GM04503 (cell line): ENCODE measurements at places on chromosomes 5 and 9.

- no peak for DNase-seq
Observed at GRCh38 chr5:145341842-145342241, 493.3 kb downstream of the PRELID2 start.

DNA sequence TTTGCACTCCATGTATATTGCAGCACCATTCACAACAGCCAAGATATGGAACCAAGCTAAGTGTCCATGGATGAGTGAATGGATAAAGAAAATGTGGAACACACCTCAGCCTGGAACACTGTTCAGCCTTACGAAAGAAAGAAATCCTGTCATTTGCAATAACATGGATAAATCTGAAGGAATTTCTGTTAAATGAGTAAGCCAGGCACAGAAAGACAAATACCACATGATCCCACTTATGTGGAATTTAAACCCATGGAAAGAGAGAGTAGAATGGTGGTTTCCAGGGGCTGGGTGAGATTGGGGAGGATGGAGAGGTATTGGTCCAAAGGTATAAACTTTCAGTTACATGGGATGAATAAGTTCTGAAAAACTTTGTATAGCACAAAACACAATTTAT, 228.9 kb upstream of the CD180 start:
- no peak for DNase-seq

DNA sequence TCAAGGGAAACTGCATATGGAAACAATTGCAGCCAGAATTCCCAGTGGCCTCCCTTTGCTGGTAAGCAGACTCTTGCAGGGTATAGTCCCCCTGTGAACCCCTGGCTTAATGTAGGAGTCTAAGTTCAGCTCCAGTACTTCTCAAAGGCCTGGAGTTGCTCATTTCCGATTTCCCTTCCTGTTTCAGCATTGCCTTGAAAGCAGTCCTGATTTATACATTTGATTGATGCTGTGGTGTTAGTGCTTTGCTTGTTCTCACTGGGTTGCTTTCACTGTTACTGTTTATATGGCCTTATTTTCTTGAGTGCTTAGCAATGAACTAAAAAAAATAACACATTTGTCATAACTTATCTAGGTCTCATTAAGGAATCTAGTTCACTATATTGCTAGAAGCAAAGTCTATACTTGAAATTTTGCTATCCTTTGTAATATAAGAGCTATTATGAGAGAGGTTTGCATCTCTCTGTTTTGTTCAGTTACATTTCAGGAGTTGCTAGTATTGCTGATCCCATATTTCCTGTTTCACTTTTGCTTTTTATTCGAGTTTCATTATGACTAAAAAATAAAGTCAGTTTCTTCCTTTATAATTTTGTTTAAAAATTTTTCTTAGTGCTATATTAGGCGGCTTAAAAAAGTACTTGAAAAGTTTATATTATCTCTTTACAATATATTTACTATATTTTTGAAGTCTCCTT, 122.4 kb upstream of the NMUR2 start:
- DNase-seq, result no peak

GRCh38 chr5:159658266-159658925, 257.9 kb upstream of the ADRA1B start:
- no peak for DNase-seq

DNA sequence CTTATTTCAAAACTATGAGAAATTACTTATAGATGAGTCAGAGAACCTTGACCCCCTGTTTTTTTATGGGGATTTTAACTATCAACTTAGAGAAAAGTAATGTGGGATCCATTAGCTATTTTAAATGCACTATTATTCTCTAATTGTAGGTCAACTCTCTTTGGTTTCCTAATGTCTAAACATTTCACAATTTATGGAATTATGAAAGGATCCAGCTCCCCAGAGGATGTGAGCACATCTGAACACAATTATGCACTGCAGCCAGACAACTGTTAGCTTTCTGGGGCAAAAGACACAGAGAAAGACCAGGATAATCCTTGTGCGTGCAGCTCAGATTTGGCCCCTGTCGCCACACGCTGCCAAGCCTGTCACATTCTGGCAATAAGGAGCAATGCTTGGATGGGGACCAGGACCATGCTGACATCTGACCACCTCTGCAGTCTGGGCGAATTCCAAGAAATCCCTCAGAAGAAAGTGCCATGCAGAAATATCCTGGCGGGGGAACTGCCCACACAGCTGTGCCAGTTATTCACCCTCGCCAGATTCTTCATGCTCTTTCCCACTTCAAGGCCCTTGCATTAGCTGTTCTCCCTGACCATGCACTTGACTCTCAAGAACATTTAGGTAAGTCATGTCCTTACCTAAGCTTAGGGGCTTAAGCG, 22.2 kb upstream of the CMBL start:
- peak; percentile 90 for DNase-seq

DNA sequence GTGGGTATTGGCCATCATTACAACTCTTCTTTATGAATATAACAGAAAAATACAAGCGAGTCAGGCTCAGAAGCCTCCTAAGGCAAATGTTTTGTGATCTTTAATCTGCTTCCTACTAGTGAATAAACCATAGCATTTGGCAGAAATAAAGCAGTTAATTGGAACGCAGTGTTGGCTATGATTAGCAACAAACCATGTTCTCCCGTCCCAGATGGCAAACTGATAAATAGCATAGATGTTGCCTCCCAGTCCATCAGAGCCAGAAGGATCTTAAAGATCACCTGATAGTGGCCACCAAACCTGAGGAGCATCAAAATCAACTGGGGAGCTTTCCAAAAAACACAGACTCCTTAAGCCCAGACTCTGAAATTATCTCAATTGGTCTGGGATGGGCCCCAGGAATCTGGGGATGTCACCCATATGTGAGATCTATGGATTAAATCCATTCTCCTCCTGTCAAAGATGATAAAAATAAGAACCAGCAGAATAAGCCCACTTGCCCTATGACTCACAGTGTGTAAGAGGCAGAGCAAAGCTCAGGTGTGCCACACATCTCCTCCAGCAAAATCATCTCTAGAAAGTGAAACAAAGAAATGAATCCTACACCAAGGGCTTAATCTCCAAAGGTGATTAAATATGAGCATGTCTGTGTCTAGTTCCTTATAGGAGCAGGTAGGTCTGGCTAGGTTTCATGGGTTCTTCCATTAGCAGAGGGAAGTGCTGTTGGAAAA, 50.3 kb downstream of the APBA1 start:
- no peak for DNase-seq

DNA sequence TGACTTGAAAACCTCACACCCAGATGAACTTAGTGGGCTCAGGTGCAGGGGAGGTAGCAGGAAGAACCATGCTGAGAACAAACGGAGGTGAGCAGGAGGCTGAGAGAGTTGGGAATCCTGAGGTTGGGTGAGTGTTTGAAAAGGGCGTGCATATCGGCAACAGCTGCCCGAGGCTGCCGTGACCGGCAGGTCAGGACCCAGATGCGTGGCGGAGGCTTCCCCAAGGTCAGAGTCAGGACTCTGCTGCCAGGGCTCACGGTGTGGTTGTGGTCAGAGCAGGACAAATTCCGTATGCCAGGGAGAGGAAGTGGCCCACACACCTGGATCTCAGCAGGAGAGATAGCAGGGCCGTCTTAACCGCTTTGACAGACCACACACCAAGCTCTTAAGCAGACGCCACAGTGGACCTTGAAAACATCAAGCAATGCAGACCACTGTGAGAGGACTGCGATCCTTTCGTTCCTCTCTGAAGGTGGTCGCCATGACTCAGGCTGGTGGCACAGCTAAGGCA, 43.1 kb downstream of the ADAMTS16 start:
- DNase-seq, result no peak

DNA sequence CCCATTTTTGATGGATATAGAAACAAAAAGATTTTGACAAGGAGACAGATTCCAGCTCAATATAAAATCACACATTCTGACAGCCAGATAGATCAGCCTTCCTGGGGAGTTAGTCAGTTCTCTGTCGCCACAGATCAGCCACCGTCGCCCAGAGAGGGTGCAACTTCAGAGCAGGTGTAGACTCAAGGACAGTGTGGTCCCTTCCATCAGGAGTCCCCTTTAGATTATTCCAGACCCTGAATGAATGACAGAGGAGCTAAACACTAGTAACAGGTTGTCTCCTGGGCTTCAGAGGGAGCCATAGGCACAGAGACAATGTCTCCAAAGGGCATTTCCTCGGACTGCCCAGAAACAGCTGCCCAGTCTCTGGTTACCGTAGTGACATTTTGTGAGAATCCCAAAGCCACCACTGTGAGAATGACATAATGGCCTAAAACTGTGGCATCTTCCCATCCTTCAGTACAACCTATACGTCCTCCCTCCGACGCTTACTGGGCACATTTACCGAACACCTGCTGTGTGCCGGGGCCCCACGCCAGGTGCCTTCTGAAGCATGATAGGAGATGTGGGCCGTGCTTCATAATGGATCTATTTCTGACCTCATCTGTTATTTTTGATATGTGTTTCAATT, 47.4 kb upstream of the SLC2A8 start:
- DNase-seq, result no peak

GRCh38 chr9:71620746-71621145, 147.6 kb downstream of the CEMIP2 start:
- DNase-seq, result no peak

DNA sequence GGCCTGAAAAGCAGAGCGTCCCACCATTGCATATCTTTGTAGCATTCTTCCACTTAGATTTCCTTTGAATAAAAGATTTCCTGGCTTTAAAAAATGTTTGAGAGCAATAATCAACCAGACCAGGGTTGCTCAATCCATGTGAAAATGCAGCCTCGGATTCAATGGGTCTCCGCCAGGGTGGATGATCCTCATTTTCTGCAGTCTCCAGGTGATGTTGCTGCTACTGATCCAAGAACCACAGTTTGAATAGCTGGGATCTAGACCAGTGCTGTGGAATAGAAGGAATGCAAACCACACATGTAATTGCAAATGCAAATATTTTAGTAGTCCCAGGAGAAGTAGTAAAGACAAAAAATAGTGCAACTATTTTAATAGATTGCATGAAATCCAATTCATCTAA, 317.6 kb downstream of the IRX1 start:
- no peak for DNase-seq

DNA sequence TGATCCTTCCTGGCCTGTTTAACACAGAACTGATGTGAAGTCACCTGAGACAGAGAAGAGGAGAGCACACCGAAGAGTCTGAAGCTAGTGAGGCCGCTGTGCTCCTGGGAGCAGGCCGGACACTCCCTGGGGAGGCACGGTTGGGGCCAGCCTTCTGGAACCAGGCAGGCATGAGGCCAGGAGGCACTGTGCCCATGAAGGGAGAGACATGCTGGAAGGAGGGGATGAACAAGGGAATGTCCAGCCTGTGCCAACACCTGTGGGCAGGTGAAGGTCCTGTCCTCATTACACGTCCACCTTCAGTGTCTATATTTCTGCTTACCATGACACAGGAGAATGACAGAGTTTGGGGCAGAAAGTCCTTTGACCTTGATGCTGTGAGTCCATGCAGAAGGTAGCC, 183.8 kb upstream of the S1PR3 start:
- no peak for DNase-seq

DNA sequence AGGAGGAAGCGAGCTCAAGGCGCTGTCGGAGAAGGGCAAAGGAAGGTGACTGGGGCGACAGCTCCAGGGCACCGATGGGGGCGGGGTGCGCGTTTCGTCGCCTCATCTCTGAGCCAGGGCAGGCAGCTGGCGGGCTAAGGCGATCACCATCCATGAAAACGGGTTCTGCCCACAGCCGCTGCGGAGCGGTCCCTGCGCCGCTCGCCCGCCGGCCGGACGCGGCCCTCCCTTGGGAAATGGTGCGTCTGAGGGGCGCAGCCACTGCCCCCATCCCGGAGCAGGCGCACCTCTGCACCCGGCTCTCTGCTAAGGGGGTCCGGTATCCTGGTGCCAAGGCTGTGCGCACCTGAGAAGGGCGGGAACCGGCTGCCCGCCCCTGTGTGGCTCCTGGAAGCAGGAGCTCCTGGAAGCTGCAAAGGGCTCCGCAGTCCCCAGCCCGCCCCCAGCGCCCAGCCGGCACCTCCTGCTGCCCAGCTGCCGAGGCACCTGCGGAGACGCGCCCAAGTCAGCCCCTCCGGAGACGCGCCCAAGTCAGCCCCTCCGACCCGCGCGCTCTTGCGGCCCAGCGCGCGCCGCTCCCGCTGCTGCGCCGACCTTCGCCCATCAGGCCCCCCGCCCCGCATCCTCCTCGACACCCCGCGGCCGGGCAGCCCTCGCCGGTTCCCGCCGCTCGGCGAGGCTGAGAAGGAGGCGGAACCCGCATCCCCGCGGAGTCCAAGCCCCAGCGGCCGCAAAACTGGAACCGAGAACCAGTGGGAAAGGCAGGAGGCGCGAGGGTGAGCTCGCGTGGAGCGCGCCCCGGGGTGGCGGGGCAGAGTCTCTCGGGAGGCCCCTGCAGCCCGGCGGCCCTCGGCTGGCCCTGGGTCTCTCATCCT, 757 bp downstream of the ANKRD34B start:
- no peak for DNase-seq

GRCh38 chr9:111052791-111053190, 14.5 kb upstream of the LPAR1 start:
- no peak for DNase-seq

DNA sequence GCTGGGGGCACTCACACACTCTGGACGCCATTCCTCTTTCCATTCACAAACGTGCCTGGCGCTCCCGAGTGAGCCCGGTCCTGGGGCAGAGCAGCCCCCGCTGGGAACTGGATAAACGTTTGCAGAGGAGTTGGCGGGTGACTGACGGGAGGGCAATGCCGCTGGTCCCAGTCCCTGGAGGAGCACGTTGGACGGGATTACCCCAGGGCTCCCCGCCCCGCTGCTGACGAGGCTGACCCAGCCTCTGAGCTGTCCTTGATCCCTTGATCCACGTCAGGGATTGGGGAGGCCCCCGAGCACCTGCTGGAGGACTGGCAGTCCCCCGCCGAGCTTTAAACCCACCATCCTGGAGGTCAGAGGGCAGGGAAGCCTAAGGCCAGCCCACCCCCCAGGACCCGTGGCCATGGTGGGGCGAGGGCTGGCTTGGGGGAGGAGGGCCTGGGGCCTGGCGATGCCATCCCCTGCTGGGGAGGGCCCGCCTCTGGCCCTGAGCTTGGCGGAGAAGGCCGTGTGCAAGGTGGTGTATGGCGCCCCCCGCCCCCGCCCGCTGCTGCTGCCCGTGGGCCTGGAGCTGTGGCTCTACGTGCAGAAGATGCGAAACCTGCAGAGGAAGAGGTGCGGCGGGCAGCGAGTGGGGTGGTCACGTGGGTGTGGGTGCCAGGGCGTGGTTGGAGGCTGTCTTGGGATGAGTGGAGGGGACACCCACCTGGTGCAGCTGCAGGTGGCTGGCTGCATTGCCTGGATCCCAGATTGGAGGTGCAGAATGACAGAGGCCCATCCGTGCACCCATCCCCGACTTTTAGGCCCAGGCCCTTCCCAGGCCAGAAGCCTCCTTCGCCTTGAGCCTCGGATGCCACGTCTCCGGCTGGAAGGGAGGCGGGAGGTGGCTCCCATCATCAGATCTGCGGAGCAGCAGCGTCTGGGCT, 4.5 kb downstream of the GPSM1 start:
- no peak for DNase-seq

- DNase-seq, result no peak
Observed at GRCh38 chr9:126001581-126002225, 254.5 kb downstream of the PBX3 start.

DNA sequence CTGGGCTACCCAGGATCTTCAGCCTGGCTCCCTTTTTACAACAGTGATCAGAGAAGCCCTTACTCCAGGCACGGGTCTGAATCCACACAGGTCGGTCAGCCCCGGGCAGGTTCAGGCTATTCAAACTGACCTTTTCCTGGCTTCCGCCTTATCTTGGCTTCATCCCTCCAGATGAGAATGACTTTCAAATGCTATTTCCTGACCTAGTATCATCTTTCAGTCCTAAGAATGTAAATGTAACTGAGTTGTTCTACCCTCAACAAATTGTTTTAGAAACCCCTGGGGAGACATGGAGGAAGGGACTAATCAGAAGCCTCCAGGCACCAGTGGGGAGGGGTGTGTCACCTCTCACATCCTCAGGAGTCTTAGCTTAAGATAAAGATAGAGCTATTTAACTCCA, 213.2 kb downstream of the EPB41L4A start:
- no peak for DNase-seq
